ENCODE measurements at places on chromosomes 13 and 19. TPM values are rescaled to one million over a fixed set of nuclear protein-coding genes. Genes with fewer than 3 reads are reported as not detected.

BLVRB gene
- total RNA-seq = 14.0 TPM

DNA sequence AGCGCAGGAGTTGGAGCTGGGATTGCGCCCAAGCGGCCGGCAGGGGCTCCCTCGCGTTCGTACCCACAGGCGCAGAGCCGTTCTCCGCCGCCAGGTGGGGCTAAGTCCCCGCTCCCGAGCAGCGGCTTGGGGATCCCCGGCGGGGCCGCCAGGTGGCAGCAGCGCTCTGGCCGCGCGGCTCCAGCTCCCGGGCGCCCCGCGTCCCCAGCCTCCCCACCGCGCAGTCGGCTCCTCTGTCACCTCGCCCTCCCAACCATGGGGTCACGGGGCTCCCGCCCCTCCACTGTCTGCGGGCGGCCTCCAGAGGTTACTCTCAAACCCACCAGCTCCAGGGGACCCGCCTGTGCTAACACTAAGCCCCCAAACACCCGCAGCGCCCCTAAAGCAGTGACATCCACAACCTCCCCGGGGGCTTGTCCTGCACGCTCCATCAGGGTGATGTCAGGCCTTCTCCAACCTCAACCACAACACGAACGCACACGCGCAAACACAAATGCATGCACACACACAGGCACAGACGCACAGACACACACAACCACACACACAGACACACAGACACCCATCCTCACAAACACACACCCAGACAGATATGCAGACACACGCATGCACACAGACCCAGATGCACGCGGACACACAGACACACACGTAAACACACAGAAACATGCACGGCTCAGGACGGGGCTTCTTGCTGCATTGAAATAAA, 18.4 kb upstream of the KCTD15 start:
- peak; percentile 88 for DNase-seq

DNA sequence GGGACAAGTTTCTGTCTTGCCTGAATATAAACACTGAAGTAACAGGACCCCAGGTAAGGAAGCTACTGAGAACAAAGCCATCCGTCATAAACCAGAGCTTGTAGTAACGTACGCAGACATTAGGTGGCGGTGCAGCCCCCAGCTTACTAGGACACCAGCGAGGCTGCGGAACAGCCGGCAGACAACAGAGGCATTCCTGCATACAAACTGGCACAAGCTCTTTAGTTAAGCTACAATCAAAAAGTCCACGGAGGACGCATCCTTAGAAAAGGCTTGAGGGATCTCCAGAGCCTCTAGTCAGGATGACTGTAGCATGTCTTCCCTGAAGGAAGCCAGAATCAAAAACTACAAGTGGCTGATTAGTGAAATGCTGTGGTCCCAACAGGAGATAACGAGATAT, 26.2 kb downstream of the ZNF160 start:
- peak; percentile 50 for DNase-seq

ADGRE1 gene
- total RNA-seq = not detected

ERICH6B gene
- total RNA-seq = not detected

SLC1A6 gene
- total RNA-seq = 0.62 TPM

GRCh38 chr19:33477781-33478180, 43.8 kb downstream of the PEPD start:
- DNase-seq = no peak

DNA sequence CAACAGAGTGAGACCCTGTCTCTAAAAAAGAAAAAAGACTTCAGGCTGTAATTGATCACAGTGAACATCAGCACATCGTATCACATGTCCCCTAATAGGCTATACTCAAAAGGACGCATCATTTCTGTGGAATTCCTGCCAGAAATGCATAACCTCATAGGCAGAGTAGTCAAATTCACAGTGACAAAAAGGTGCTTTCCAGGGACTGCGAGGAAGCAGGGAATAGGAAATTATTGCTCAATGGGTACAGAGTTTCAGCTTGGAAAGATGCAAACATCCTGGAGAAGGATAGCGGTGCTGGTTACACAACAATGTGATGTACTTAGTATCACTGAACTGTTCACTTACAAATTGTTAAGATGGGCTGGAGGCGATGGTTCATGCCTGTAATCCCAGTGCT, 41.1 kb upstream of the MRI1 start:
- DNase-seq = no peak

DNA sequence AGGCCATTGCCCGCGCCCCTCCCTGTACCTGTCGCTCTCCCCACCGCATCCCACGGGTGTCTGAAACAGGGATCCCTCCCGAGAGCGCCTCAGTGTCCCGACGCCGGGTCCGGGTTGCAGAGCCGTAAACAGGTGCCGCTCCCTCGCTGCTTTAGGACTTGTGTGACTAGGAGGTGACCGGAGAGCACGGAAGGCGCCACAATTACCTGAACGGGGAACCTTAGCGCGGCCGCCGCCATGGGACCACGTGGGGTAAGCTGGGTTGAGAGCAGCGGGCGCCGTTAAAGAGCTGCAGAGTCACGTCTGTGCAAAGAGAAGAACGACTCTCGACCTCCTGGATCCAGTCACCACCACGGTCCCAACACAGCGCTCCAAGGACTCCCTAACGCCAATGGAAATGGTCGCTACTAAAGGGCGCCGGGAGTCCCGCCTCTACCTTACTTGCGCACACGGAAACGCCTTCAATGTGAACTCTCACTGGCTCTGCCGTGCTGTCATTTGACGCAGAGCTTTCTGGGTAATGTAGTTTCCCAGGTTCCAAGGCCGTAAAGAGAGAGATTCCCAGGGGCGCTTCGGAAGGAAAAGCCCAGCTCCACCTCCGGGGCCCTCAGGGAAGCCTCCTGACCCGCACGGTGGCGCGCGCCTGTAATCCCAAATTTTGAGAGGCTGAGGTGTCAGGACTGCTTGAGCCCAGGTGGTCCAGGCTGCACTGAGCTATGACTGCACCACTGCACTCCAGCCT, at the start of gene ZNF552:
TSS of gene ZNF552 (minus strand) at position 409 of the 742 bp plus-strand sequence. CDS start at position 239, 170 bp downstream.
- DNase-seq = peak; percentile 60

GRCh38 chr13:95356916-95357315, 55.7 kb upstream of the ABCC4 start:
- DNase-seq = no peak

DNA sequence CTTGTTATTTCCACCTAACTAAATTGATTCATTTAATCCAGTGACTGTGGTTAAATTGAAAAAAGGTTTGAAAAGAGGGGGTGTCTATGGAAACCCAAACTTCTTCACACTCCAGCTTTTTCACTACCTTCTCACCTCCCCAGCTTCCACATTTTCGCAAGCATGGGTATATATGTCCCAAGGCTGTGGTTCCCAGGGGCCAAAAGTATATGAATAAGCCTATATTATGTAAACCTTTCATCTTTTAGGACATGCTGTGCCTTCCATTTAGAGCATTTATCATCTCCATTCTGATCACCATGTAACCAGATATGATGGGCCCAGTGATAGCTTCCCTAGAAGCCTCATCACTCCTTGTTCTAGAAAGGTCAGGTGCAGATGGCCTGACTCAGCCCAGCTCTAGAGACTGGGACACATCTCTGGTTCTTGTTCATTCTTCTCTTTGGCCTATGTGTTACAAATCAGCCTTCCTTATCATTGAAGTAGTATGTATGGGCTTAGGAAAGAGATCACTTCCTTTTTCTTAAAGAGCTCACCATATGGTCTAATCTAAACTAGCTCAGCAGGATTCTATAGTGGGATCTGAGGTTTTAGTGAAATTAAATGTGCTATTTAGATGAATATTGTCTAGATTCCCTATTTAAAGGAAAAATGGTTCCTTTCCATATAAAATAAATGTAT, 19.5 kb upstream of the ARL11 start:
- DNase-seq = no peak

DNA sequence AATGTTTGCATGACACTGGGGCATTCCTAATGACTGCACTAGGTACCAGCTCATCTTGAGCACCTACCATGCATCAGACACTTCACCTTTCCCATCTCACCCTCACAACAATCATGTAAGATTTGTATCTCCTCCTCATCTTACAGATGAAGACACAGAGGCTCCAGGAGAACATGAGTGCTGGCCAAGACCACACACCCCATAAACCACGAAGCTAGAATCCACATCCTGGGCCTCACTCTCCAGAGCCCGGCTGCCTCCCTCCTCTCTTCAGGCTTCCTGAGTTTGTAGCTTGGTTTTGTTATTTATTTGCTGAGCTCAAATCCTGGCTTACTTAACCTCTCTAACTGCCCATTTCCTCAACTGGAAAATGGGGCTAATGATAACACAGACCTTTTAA, 25.9 kb downstream of the FAM216B start:
- DNase-seq = no peak

DNA sequence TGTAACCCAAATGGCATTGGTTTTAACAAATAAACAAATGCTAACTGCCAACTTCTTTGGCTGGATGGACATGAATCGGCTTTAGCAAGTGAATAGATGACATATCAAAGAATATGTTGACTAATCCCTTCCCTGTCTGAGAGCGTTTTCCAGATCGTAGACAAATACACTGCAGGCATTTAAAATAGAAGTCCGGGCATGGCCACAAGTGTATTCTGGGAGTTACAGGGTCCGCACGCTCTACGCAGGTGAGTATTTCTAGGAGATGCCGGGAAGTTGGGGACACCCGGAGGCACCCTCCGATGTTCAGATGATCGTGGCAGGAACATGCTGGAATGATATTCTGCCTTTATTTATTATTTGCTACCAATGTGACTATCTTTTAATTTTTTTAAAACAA, 53.2 kb upstream of the ZNF536 start:
- no peak for DNase-seq

DNA sequence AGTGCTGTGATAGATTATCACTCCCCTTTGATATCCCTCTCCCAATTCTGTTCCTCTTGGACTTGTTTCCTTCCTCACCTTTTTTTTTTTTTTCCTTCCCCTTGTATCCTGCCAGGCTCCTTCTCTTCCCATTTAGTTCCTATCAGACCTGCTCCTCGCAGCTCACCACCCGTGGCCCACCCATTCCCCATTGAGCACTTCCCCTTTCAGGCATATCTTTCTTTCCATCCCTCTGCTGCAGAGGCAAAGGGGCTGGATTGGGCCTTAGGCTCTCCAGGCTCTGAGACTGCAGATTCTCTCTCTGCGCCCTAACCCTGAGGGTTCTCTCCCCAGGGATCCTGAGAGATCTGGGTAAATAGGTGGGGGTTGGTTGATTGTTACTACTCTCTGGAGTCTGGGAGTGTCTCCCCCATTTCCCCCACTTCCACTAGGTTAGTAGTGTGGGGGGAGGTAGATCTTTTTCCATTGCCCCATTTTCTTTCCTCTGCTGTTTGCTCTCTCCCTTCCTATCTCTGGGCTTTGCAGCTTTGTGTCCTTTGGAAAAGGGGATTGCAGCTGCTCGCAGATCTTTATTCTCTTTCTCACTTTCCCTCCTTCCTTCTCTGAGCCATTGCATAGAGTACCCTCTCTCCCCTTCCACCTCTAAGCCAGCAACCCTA, 2.3 kb downstream of the ARHGAP35 start:
- DNase-seq = no peak

RFPL4AL1 gene
- not detected for total RNA-seq

PSG7 gene
- total RNA-seq = not detected

DNA sequence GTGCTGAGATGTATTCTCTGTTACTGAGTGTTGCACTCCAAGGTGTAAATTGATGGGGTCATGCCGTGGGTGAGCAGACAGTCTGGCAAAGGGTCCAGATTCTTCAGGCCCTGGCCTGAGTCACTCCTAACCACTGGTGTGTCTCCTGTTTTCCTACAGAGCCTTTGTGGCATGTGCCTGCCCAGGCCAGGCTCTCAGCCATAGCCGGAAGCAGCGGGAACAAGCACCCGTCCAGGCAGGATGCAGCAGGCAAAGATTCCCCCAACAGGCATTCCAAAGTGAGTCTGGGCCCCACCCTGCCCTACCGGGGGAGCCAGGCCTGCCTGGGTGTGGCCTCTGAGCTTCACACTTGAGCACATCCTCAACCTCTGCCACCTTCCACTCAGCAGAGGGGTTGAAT, 61.9 kb downstream of the DPF1 start:
- DNase-seq = no peak

DNA sequence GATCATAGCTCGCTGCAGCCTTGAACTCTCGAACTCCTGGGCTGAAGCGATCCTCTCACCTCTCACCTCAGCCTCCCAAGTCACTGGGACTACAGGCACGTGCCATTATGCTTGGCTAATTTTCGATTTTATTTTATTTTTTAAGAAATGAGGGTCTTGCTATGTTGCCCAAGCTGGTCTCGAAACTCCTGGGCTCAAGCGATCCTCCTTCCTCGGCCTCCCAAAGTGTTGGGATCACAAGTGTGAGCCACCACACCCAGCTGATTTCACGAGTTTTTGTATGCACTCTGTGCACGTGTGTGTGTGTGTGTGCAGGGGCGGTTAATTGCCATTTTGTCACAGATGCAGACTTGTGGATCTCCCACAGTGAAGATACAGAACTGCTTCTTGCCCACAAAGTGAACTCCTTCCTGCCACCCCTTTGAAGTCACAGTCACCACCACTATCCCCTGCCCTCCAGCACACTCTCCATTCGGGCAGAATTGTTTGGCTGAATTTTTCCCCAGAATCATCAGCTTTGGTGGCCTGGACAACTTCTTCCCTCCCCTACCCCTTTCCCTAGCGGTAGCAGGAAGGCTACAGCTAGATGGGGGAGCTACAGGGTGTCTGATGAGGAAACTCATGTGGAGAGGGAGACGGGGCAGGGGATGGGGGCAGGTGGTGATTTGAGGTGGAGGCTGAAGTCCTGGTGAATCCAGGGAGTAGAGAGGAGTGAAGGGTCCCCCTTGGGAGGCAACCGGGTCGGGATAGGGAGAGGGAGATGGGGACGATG, 59.6 kb downstream of the CELF5 start:
- DNase-seq = no peak

GRCh38 chr19:30255791-30256495, 116.2 kb upstream of the ZNF536 start:
- no peak for DNase-seq

GRCh38 chr13:111977179-111977506, 89.8 kb upstream of the SOX1 start:
- no peak for DNase-seq

CEACAM16 gene
- total RNA-seq = not detected

GRCh38 chr13:107765724-107766401, 449.5 kb downstream of the LIG4 start:
- no peak for DNase-seq

ZNF418 gene
- total RNA-seq = 20.5 TPM

DNA sequence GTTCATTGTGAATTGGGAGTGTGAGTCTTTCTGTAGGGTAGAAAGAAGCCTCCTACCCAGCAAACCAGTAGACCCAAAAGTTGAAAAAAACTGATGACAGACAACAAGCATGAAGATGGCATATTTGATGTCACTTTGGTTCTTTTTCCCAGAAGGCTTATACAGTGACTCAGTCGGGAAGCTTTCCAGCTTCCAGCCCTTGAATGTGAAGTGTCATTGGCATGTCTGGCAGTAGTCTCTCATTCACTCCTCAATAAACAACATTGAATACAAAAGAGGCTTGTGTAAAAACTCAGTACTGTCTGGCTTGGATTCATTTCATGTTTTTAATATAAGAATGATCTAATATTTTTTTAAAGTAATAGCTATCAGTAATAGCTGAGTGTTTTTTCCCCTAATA, 68.7 kb downstream of the IPO5 start:
- DNase-seq = no peak

- peak; percentile 51 for DNase-seq
These were observed at the start of gene MAST1 for GRCh38 chr19:12838182-12838885. MAST1 (plus strand) TSS chr19:12838515; CDS start chr19:12838573, 58 bp downstream.
